ENCODE measurements at places on chromosomes 1 and 21. TPM values are rescaled to one million over a fixed set of nuclear protein-coding genes. Genes with fewer than 3 reads are reported as not detected.

Gene ANGPTL3
- not detected for total RNA-seq

Gene SPRR1B
- not detected for total RNA-seq

Gene SLC30A10
- not detected for total RNA-seq

Gene CYP4X1
- not detected for total RNA-seq

Gene TMEM9
- total RNA-seq = 541 TPM

Gene GBP7
- total RNA-seq = not detected

Gene NUDT4B
- total RNA-seq = 6.1 TPM

Gene DNALI1
- total RNA-seq = not detected

Gene PRELP
- not detected for total RNA-seq

Gene LSM10
- 57.9 TPM for total RNA-seq

Gene S100A3
- 4.3 TPM for total RNA-seq

Gene ARHGAP30
- not detected for total RNA-seq

Gene RGS4
- 1.9 TPM for total RNA-seq

Gene SPATC1L
- total RNA-seq = 11.2 TPM

Gene NOTCH2
- total RNA-seq = 31.9 TPM

Gene TSPEAR
- not detected for total RNA-seq

Gene AKR7A3
- not detected for total RNA-seq

Gene AGBL4
- total RNA-seq = not detected

Gene ITGB2
- total RNA-seq = not detected

Gene TSPAN2
- not detected for total RNA-seq

Gene MTR
- 6.3 TPM for total RNA-seq

Gene FCMR
- not detected for total RNA-seq

Gene MFAP2
- total RNA-seq = 62.4 TPM

Gene CCDC24
- 8.1 TPM for total RNA-seq

Gene LMX1A
- total RNA-seq = not detected

Data from G401 (cell line).